ENCODE measurements at places on chromosomes 6 and 20.

GRCh38 chr6:24743265-24743943 is 24.4 kb upstream of the C6orf62 start:
- DNase-seq: peak; percentile 12

GRCh38 chr6:137399881-137400443 is 94.2 kb downstream of the OLIG3 start:
- no peak for DNase-seq

- no peak for DNase-seq
These were observed 2.6 kb downstream of the HCRTR2 start for GRCh38 chr6:55176958-55177357.

DNA sequence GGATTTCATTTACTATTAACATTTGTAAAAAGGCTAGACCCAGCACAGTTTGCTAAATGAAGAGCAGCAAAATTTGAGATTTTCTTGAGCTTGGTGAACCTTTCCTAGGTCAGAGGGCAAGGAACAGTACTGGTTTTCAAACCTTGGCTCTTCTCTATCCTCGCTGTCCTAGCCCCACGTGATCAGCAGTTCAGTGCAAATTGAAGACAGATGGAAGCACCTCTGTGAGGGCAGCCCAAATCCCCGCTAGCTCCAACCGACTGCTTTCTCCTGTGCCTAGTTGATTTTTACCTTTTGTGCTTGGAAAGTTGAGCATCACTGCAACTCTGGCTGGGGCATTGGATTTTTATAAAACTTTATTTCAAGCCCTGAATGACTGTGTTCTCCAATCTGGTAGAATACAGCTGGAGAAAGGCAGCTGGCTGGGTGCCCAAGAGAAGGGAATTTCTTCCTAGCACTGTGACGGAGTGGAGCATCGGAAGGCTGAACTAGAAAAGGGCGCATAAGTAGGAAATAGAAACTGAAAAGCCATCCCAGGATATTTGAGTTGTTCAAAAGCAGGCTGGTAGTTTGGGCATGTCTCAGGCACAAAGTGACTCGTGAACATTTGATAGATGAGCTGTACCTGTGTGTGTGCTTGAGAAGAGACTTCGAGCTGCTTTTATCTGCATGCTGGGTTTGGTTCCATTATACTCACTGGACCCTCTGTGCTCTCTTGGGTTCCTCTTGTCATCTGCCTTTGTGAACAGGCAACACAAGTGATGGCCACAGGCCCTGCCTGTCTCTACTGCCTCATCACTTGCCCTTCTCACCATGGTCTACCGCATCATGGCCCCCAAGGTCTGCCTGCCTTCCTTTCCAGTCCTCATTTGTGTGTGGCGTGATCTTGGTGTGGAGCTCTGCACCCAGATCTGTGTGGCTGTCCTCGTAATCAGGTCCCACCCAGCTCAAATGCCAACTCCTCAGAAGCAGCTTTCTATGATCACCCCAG is 2.3 kb downstream of the RNF114 start:
- DNase-seq: no peak

DNA sequence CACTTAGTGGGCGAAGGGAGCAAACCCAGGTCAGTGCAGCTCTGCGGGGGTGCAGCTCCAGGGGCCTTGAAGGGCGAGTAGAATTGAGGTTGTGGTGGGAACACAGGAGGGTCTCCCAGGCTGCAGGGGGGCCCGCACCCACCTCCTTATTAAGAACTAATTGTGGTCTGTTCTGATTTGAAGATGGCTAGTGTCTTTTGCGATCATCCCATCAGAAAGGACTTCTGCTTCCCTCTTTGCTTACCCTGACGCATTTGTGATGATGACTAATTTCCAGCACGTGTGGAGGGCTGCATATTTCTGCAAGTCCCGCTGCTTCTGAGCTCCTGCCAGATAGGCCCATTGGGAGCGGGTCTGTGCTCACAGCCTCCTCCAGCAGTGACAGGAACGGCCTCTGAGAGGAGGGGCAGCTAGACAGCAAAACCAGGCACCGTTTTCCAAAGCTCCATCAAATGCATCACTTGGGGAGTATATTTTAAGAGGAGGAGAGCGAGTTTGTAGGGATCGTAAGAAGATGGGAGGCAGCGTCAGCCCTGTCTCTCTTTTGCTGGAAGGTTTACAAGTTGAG is 268.9 kb downstream of the CDH4 start:
- DNase-seq: no peak

GRCh38 chr6:148432462-148433195 is 90.0 kb downstream of the SASH1 start:
- DNase-seq: no peak

- peak; percentile 11 for DNase-seq
These were observed 831 bp downstream of the PMEPA1 start for GRCh38 chr20:57708694-57709673.

DNA sequence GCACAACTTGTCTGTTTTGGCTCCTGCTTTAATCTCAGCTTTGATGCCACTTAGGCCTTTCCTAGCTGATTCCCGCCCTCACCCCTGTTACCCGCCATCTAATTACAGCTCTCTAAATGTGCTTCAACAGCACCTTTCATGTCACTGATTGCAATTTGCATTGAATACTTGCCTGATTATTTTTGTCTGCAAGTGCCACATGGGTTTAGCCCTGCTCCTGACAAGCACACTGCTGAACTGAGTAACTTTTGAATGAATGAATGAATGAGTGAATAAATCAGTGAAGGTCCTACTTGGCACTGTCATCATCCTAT is 591 bp upstream of the DCBLD1 start:
- DNase-seq: no peak

GRCh38 chr6:164066766-164067165 is 652.2 kb downstream of the QKI start:
- DNase-seq: no peak

- DNase-seq: no peak
These were observed 134.4 kb downstream of the ERMARD start for GRCh38 chr6:169885831-169886230.

DNA sequence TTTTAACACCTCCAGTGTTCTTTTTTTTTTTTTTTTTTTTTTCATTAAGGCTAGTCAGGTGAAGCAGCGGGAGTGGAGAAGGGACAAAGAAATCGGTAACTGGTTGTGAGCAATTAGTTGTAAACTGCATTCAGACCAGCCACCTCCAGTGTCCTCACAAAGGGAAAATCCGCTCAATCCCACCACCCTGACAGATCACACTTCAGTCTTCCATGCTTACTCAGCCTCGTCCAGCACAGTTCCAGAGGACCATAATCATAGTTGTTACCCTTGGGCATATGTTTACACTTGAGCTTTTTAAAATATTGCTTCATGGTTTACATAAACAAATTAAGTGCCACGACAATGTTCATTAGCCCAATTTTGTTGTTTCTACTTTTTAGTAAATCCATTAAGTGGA is 10.2 kb downstream of the DYNLRB1 start:
- no peak for DNase-seq

DNA sequence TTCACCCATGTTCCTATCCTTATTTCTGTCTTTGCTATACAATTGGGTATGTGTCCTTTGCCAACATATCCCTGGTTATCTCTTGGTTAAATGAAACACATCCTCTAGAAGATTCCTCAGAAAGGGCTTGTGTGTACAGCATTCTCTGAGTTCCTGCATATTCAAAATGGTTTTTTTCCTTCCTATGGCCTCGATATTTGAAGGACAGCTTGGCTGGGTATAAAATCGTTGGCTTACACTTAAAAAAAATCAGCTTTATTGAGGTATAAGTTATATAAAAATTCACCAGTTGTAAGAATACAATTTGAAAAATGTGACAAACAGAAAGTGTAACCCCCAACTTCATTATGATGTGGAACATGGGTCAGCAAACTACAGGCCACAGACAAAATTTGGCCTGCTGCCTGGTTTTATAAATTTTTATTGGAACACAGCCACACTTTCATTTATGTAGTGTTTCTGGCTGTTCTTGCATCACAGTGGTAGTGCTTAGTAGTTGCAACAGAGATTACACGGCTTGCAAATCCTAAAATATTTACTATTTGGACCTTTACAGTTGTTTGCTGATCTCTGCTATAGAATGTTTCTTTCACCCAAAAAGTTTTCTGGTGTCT is 16.7 kb downstream of the PCMT1 start:
- DNase-seq: no peak

- no peak for DNase-seq
These were observed 435.5 kb upstream of the NRSN1 start for GRCh38 chr6:23690453-23691049.

DNA sequence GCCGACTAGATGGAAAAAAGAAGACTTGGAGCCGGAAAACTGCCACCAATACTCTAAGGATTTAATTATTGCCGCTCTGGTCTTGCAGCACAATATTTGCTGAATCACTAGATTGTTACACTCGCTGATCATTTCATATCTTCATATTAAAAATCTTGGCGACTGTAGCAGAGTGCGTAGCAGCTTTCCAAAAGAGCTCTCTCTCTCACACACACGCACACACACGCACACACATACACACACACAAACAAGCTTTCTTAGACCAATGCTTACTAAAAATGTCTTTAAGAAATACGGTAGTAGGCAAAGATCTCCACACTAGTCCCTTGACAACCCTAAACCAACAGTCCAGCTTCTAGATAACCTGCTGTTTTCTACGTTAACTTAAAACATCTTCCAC is 7.7 kb downstream of the GRIK2 start:
- no peak for DNase-seq

- no peak for DNase-seq
These were observed 19.7 kb downstream of the NPEPL1 start for GRCh38 chr20:58712151-58712791.

- no peak for DNase-seq
These were observed 39.0 kb upstream of the CD93 start for GRCh38 chr20:23125159-23125558.

DNA sequence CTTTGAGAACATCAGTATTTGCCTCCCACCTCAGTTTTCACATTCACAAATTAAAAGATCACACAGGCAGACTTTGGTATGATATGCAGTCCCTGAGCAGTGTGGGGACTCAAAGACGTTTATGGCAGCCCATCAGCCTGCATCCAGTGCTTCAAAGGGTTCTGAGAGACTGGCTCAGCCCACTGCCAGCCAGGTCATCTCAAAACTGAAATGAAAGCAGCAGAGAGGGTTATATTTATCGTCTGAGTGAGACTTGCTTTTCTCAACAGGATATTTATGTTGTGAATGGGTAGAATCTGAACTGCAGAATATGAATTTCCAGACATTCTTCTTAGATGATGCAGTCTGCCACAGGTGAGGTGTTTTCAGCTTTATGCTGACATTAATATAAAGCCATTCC is 159.8 kb downstream of the NRN1 start:
- no peak for DNase-seq

GRCh38 chr6:158122048-158122447 is 46.0 kb downstream of the SERAC1 start:
- DNase-seq: no peak

- DNase-seq: no peak
These were observed 57.0 kb downstream of the FAM50B start for GRCh38 chr6:3905945-3906845.

GRCh38 chr6:123925350-123925749 is 121.7 kb downstream of the NKAIN2 start:
- no peak for DNase-seq

- DNase-seq: no peak
These were observed 307.7 kb downstream of the ARHGAP18 start for GRCh38 chr6:129402244-129402643.

GRCh38 chr6:41155132-41155805 is 1.1 kb upstream of the TREML1 start:
- no peak for DNase-seq

GRCh38 chr6:140494321-140495108 is 1120.1 kb upstream of the CITED2 start:
- DNase-seq: no peak

- DNase-seq: no peak
These were observed 263.2 kb upstream of the PLN start for GRCh38 chr6:118284736-118285360.

GRCh38 chr6:167839343-167839742 is 12.6 kb downstream of the AFDN start:
- DNase-seq: no peak

DNA sequence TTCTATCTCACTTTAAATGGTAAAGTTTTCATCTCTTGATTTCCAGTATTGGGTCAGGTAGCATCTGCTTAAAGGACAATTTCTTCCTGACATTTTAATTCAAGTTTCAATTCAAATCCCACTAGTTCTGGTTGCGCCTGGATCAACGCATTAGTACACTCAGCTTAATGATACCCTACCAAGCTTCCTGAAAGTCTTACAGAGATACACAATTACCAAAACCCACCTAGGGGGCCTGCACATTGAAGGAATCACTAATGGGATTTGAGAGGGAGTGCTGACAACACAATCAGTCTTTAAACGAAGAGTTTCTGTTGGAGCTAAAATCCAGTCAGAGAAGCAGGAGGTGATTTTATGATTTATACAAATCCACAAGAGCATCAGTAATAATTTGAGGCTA is 293.0 kb downstream of the PHF3 start:
- DNase-seq: no peak

Measured in stimulated activated CD4-positive, alpha-beta T cell treated with anti-CD3 and anti-CD28 coated beads, TNF-alpha, amount 100 ng/mL, for 24 hours (primary cell).